Central memory CD8-positive, alpha-beta T cell (primary cell): ENCODE measurements at places on chromosomes 7 and 10.

- peaks cover 54% of the 10 kb centered on the region for H3K27me3 ChIP-seq
- H3K36me3 ChIP-seq, result peaks cover 6% of the 10 kb centered on the region
- peak overlapping the region; percentile 76 for H3K4me3 ChIP-seq
- DNase-seq, result no peak
Measured at GRCh38 chr7:141071260-141071854, 2.5 kb upstream of the TMEM178B start.

DNA sequence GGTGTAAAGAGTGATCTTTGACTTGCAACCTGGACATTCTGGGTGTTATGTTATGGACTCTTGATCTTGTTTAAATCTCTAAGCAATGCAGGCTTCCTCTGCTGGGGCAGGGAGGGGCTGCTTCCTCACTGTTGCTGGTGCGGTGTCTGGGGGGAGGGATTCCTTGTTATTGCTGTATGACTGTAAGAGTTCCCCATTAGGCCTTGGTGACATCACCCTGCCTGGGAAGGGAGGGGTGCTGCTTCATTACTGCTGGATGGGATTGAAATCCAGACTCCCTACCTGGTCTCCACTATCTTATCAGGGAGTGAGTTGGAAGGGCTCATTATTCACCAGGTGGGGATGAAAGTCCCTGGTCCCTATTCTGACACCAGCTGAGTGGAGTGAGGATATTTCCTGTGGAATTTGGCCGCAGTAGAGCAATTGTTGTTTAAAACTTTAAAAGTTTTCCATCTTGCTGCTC is 8.8 kb downstream of the OGDH start:
- DNase-seq, result no peak
- peak overlapping the region; percentile 49 for H3K4me3 ChIP-seq
- no peaks in the 10 kb centered on the region for H3K27me3 ChIP-seq
- peaks cover 81% of the 10 kb centered on the region for H3K4me1 ChIP-seq

DNA sequence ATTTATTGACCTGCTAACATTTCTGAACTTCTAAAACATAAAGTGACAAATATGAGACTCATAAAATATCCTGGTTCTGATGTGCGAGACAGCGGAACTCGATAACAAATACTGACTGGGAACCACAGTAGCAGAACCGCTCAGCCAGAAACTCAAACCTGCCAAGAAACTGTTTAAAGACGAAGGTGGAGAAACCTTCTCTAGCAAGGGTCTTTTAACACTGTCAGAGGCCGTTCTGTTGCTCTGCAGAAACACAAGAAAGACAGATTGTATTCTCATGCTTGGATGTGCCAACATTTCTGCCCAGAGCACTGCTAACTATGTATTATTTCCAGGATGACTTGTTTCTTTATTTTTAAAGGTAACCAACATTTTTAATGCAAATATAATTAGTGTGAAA is 514.8 kb upstream of the ADARB2 start:
- no peaks in the 10 kb centered on the region for H3K4me1 ChIP-seq
- H3K36me3 ChIP-seq, result peaks cover 2% of the 10 kb centered on the region
- DNase-seq, result no peak
- no peak overlapping the region for H3K4me3 ChIP-seq
- H3K27me3 ChIP-seq, result no peaks in the 10 kb centered on the region
- no peak overlapping the region for H3K27ac ChIP-seq

- no peaks in the 10 kb centered on the region for H3K36me3 ChIP-seq
- H3K4me1 ChIP-seq, result no peaks in the 10 kb centered on the region
- no peaks in the 10 kb centered on the region for H3K27me3 ChIP-seq
- DNase-seq, result no peak
- H3K4me3 ChIP-seq, result no peak overlapping the region
- H3K27ac ChIP-seq, result no peak overlapping the region
Measured at GRCh38 chr7:53413021-53413420, 377.6 kb downstream of the POM121L12 start.

- no peaks in the 10 kb centered on the region for H3K36me3 ChIP-seq
- DNase-seq, result no peak
- H3K4me1 ChIP-seq, result no peaks in the 10 kb centered on the region
- H3K4me3 ChIP-seq, result no peak overlapping the region
- no peak overlapping the region for H3K27ac ChIP-seq
- peaks cover 86% of the 10 kb centered on the region for H3K27me3 ChIP-seq
Measured at GRCh38 chr10:58305821-58306220, 29.0 kb upstream of the UBE2D1 start.

GRCh38 chr10:114030140-114030539 is 13.5 kb upstream of the ADRB1 start:
- H3K4me1 ChIP-seq, result peaks cover 7% of the 10 kb centered on the region
- no peaks in the 10 kb centered on the region for H3K36me3 ChIP-seq
- no peak overlapping the region for H3K27ac ChIP-seq
- no peak overlapping the region for H3K4me3 ChIP-seq

DNA sequence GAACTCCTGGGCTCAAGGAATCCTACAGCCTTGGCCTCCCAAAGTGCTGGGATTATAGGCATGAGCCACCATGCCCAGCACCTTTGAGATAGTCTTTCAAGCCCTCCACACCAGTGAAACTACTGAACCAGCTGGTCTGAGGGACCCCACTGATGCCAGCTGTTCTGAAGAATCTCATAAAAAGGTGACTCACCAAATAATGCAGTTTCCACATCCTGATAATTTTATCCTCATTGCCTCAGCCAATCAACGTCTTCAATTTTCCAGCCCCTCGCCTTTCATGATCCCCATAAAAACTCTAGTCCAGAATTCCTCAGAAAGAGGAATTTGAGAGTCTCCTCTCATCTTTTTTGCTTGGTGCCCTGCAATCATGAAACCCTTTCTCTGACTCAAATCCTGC is 1691.6 kb upstream of the LRRTM3 start:
- no peak for DNase-seq
- no peaks in the 10 kb centered on the region for H3K36me3 ChIP-seq
- H3K27me3 ChIP-seq, result no peaks in the 10 kb centered on the region
- no peaks in the 10 kb centered on the region for H3K4me1 ChIP-seq
- H3K27ac ChIP-seq, result no peak overlapping the region

GRCh38 chr10:31242902-31243301 is 76.1 kb upstream of the ZEB1 start:
- H3K27me3 ChIP-seq, result peaks cover 10% of the 10 kb centered on the region
- H3K4me3 ChIP-seq, result no peak overlapping the region
- no peak overlapping the region for H3K27ac ChIP-seq

- H3K27ac ChIP-seq, result no peak overlapping the region
- H3K36me3 ChIP-seq, result no peaks in the 10 kb centered on the region
- no peak overlapping the region for H3K4me3 ChIP-seq
- H3K4me1 ChIP-seq, result no peaks in the 10 kb centered on the region
Measured at GRCh38 chr7:110283056-110283455, 807.9 kb upstream of the LRRN3 start.

- no peaks in the 10 kb centered on the region for H3K4me1 ChIP-seq
- no peaks in the 10 kb centered on the region for H3K27me3 ChIP-seq
- DNase-seq, result no peak
- no peak overlapping the region for H3K27ac ChIP-seq
Measured at GRCh38 chr7:77657427-77658224, 38.6 kb upstream of the RSBN1L start.

DNA sequence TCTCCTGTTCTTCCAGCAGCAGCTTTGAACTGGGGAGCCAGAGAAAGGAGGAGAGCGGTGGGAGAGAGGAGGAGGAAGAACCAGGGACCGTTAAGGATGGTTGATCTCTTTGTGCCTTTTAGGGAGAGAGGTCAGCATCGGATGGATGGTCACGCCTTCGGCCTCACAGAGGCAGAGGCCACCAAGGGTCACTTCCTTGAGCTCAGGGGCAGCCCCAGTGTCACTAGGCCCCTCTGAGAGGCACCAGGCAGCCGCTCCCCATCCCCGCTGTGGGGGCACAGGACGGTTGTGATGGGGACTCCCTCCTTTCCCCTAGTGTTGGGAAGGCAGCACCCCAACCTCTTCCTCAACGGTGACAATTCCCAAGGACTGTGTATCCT is 121.4 kb downstream of the DNAJB6 start:
- H3K4me3 ChIP-seq, result no peak overlapping the region
- DNase-seq, result no peak
- H3K27me3 ChIP-seq, result peaks cover 38% of the 10 kb centered on the region

DNA sequence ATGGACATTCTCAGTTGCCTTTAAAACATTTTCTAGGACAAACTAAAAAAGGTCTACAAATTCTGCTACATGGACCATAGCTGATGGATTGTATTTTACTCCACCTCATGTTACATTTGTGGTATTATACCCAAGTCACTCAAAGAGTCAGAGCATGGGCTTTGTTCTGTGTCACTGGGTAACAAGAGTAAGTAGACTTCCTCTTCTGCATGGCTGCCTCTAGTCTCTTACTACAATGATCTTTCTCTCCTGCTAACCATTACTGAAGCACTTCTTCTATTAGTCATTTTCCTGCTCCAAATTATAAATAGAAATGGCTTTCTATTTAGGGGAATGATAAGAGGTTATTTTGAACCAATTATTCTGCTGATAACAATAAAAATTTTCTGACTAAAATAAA is 727.4 kb upstream of the NRP1 start:
- no peak overlapping the region for H3K27ac ChIP-seq
- no peaks in the 10 kb centered on the region for H3K27me3 ChIP-seq
- H3K36me3 ChIP-seq, result no peaks in the 10 kb centered on the region
- no peak overlapping the region for H3K4me3 ChIP-seq

GRCh38 chr10:73793456-73793855 is 8.1 kb downstream of the ZSWIM8 start:
- peaks cover 15% of the 10 kb centered on the region for H3K4me1 ChIP-seq
- no peaks in the 10 kb centered on the region for H3K27me3 ChIP-seq
- DNase-seq, result no peak
- peaks cover 56% of the 10 kb centered on the region for H3K36me3 ChIP-seq
- peak overlapping the region; percentile 67 for H3K27ac ChIP-seq
- no peak overlapping the region for H3K4me3 ChIP-seq

GRCh38 chr10:109451879-109452278 is 471.4 kb downstream of the XPNPEP1 start:
- no peak for DNase-seq
- no peak overlapping the region for H3K27ac ChIP-seq
- no peaks in the 10 kb centered on the region for H3K4me1 ChIP-seq
- no peaks in the 10 kb centered on the region for H3K36me3 ChIP-seq

- no peak for DNase-seq
- peaks cover 12% of the 10 kb centered on the region for H3K4me1 ChIP-seq
- peaks cover 1% of the 10 kb centered on the region for H3K36me3 ChIP-seq
- H3K27ac ChIP-seq, result no peak overlapping the region
- H3K27me3 ChIP-seq, result peaks cover 58% of the 10 kb centered on the region
- peak overlapping the region; percentile 71 for H3K4me3 ChIP-seq
Measured at GRCh38 chr7:1662767-1663166, 7.3 kb upstream of the ELFN1 start.

GRCh38 chr10:125871338-125871737 is 9.8 kb downstream of the DHX32 start:
- H3K27ac ChIP-seq, result no peak overlapping the region
- DNase-seq, result no peak
- no peaks in the 10 kb centered on the region for H3K36me3 ChIP-seq
- no peaks in the 10 kb centered on the region for H3K4me1 ChIP-seq
- H3K4me3 ChIP-seq, result no peak overlapping the region

GRCh38 chr10:23917251-23917840 is 291.6 kb upstream of the KIAA1217 start:
- no peaks in the 10 kb centered on the region for H3K27me3 ChIP-seq
- H3K36me3 ChIP-seq, result no peaks in the 10 kb centered on the region
- H3K27ac ChIP-seq, result no peak overlapping the region
- no peaks in the 10 kb centered on the region for H3K4me1 ChIP-seq
- DNase-seq, result no peak

DNA sequence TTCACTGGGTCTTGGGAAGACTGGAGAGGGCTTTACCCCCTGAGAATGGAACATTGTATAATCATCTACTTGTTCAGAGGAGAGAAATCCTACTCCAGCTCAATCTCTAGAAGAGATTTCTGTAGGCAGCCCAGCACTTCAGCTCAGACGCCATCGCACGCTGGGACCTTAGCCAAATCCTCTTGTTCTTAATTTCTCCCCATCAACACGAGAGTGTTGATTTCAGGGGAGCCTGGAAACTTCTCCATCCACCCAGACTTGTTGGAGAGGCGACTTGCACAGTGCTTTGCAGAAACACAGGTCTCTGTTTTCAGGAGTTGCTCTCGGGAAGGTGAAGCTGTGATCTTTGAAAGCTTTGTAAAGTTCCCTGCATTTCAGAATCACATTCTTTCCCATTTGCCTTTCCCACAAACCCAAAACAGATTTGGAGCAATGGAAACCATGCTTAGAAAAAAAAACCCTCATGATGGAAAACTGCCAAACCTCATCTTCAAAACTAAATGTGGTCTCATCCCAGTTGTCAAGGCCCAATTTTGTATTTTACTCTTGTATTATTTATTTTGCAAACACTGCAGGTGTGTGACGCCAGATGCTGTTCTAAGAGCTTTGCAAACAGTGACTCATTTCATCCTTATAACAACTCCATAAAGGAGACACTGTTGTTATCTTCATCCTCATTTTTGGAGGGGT is 60.9 kb downstream of the CALML3 start:
- no peak overlapping the region for H3K4me3 ChIP-seq
- DNase-seq, result no peak
- H3K4me1 ChIP-seq, result no peaks in the 10 kb centered on the region
- H3K27me3 ChIP-seq, result peaks cover 80% of the 10 kb centered on the region

DNA sequence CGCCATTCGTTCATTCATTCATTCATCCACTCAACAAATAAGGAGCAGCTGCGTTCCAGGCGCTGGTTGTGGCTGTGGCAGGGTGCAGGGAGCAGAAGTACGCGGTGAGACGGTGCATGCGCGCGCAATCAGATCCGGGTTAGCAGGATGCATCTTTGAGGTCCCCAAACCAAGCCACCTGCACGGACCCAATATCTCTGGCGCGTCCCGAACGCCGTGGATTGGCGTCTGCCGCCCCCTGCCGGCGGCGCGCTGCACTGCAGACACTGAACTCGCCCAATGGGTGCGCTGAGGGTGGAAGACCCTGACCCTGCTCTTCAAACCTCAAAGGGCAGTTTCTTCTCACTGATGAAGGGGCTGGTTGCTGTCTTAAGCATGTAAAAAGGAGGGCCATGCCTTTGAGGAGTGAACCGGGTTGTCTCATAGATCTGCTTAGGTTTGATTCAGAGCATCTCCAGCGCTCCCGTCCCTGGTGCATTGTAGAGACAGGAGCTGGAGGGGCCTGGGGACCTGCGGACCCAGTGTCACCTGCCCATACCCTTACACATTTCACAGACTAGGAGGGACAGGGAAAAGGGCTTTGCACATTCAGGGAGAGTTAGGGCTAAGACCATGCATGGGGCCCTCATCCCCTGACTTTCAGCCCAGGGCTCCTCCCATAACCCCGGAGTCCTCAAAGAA is 102.5 kb downstream of the RAMP3 start:
- H3K36me3 ChIP-seq, result peaks cover 3% of the 10 kb centered on the region
- DNase-seq, result peak; percentile 33
- H3K27me3 ChIP-seq, result peaks cover 47% of the 10 kb centered on the region
- no peak overlapping the region for H3K27ac ChIP-seq

DNA sequence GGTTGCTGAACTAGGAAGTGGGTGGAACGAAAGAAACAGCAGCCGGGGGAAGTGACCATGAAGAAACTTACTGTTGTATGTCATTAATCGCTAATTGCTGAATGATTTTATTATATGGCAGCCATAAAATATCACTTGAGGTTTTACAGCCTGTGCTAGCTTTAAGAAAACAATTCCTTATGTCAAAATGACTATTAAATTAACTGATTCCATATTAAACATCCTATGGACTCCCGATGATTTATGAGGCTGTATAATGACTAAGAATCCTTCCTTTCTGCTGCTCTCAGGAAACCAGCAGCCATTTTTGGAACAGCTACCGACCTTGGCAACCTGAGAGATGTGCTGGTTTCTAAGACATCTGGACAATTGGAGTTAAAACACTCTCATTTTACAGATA is 421.9 kb downstream of the SORCS3 start:
- no peak overlapping the region for H3K4me3 ChIP-seq
- no peaks in the 10 kb centered on the region for H3K27me3 ChIP-seq
